Activated CD8-positive, alpha-beta memory T cell treated with anti-CD3 and anti-CD28 coated beads, Interleukin-2, amount 50 U/mL, for 4 hours (primary cell): ENCODE measurements at places on chromosomes 2 and 18.

GRCh38 chr18:57921708-57922107 is 118.6 kb upstream of the ATP8B1 start:
- no peak for DNase-seq

- DNase-seq: no peak
Observed at GRCh38 chr2:11697103-11697871, 27.3 kb upstream of the NTSR2 start.

GRCh38 chr2:239881031-239881471 is 144.1 kb downstream of the NDUFA10 start:
- no peak for DNase-seq

DNA sequence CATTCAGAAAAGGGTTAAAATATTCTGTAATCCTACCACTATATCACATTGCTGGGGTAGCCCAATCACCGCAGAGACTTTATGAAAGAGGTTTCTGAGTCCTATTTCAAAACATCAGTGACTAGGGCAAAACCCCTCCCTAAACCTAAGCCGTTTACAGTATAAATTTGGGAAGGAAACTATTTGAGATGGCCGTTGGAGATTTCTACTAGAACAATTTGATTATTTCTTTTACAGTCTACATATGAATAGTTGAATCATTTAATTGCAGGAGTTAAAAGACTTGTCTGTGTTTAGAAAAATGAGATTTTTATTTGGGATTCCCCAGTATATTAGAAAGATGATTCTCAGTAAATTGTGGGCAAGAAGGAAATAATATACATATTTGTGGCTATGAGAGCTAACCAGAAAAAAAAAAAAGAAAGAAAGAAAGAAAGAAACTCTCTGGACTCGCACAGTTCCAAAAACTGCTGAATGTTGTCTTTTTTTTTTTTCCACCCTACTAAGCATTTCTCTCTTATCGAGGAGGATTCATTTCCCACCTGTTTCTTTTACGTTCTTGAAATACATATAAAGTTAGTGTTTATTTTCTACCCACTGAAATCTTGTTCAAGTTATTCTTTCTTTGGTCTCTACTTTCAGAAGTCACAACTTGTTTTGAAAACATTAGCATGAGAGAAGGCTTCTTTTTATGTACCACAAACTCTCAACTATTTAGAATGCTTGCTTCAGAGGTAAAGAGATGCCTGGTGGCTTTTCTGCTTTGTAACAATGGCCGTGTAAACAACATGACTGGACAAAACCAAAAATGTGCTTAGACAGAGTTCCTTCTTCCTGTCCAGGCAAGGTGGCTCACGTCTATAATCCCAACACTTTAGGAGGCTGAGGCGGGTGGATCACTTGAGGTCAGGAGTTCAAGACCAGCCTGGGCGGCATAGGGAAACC is 65.9 kb downstream of the BCL2 start:
- no peak for DNase-seq

GRCh38 chr2:241804326-241805229 is 4.4 kb upstream of the NEU4 start:
- DNase-seq: peak; percentile 27

- no peak for DNase-seq
Observed at GRCh38 chr18:13435586-13436333, 217.2 kb downstream of the LDLRAD4 start.

DNA sequence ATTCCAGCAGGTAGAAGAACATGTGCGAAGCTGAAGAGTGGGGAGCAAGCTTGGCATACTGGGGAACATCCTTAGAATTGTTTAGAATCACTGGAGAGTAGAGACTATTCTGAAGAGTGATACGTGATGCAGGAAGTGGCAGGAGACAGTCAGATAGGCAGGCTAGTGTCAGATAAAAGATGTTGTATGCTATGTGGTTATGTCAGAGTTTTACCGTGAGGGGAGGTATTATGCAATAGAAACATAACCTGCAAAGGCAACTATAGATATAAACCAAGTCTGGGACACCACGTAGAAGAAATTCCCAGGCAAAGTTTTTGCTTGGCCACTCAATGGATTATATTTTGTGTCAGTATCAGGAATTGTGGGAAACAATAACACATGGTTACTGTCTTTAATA is 62.0 kb upstream of the ZSWIM2 start:
- no peak for DNase-seq

- DNase-seq: no peak
Observed at GRCh38 chr2:69166812-69167468, 154.0 kb downstream of the ANTXR1 start.

DNA sequence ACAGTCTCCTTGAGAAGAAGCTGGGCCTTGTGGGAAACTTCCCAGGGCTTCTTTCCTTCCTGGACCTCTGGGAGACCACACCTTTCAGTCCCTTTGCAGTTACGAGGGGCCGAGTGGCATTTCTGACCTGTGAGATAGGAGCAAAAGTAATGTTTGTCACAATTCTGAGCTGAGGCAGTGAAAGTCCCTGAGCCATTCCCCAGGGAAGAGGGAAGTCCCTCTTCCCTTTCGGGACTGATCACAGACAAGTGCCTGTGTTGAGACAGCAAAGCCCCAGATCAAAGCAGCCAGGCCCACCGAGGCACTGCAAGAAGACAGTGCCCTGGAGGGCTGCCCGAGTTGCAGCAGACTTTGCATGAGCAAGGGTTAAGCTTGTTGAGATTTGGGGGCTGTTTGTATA is 41.9 kb downstream of the RHOB start:
- no peak for DNase-seq

- no peak for DNase-seq
Observed at GRCh38 chr2:36663851-36664695, 32.4 kb upstream of the VIT start.

DNA sequence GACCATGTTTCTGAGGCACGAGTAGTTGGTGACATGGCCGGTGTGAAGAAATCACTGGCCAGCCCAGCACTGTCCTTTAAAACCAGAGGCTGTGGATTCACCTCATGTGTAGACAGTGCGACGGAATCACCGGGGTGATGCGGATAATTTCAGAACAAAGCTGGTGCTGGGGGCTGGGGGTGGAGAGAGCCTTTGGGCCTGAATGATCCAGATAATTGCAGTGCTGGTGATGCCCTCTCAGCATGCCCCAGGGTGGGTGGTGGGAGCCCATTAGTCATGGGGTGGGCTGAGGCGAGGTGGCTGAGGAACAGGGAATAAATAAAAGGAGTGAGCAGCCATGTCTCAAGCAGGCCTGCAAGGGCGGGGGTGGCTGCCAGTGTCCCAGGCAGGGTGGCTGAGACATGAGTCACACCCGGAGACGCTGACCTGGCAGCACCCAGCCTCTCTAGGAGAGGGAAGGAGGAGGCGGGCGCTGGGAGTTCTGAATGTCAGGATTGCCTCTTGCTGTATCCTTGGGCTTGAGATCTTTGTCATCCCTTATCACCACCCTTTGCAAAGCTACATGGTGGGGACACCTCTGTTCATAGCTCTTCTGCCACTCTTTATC is 151.1 kb upstream of the MSH6 start:
- no peak for DNase-seq

DNA sequence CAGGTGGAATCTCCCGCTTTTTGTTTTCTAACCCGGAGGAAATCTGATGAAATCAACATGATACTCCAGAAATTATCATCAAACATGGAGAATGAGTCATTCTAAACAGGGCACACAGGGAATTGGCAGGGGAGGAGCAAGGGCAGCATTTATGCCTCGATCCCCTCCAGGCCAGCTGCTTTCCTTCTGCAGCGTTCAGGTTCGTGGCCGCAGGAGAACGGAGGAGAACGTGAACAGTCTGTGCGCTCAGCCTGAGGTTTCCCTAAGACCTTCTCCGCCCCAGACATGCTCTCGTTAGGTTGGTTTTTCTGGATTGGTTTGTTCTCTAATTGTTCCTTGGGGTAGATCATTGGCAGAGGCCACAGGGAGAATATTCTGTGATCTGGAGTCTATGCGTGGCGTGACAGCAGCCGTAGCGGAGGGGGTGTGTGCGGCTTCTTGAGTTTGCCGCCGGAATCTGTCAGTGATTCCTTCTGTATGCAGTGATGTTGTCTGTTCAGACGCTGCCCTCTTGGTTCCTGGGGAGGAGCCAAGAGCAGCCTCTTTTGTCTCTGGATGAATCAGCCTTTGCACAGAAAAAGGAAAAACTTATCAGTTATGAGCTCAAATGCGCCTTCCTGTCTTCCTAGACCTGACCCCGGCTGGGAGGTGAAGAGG is 75.9 kb downstream of the SH3BP4 start:
- DNase-seq: no peak

- DNase-seq: no peak
Observed at GRCh38 chr2:235981631-235982030, 186.6 kb downstream of the GBX2 start.

GRCh38 chr2:37343537-37344434 is 644 bp upstream of the QPCT start:
- DNase-seq: no peak

GRCh38 chr18:57404345-57404744 is 30.8 kb upstream of the ONECUT2 start:
- no peak for DNase-seq

GRCh38 chr2:53519918-53520841 is 247.4 kb upstream of the CHAC2 start:
- no peak for DNase-seq

DNA sequence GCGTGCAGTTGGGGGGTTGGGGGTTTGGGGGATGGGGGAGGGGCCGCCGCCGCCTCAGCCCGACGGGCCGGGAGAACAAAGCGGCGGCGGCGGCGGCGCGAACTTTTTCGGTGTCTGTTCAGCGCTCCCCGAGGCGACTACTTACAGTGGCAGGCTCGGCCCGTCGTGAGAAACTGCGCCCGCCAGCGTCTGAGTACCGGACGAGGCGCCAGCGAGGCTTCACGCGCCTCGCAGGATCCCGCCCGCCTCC is 172 bp downstream of the PRKD3 start:
- peak; percentile 72 for DNase-seq

DNA sequence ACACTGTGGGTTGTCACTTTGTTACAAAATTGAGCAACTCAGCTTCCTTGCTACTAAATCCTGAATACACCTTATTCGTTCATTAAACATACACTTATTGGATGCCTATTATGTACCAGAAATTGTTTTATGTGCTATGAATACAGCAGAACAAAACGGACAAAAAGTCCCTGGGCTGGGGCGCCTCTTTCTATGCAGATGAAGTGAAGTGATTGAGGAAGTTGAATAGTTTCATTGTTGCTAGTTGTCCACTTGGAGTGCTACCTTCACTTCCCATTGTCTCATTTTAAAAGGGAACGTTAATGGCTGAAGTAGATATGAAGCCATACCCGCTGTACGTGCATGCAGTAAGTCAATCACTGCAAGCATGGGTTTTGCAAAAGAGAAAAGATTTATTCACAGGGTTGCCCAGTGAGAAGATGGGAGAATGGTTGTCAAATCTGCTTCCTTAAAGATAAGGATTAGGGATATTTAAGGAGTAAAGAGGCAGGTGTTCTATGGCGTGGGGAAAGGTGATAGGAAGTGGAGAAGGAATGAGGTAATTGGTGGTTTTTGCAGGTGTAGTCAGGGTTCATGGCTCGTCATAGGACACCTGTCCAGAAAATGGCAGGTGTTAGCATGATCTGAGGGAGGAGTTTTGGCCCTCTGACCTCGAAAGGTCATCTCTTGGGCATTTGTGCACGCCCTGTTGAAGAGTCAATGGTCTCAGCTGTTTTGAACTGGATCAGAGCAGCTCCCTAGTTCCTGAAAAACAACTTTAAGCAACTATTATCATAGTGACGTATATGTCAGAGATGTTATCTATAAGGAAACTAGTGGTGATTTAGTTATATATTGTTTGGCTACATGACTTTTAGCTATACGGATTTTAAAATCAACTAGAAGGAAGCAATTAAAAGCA is 23.5 kb downstream of the TRPM8 start:
- no peak for DNase-seq

GRCh38 chr18:3305354-3305762 is 43.4 kb downstream of the MYL12B start:
- no peak for DNase-seq

GRCh38 chr18:62388855-62389760 is 64.0 kb downstream of the TNFRSF11A start:
- DNase-seq: no peak

GRCh38 chr2:241692448-241692847 is 5.8 kb upstream of the DTYMK start:
- no peak for DNase-seq

- no peak for DNase-seq
Observed at GRCh38 chr2:121356058-121356640, 71.1 kb upstream of the TFCP2L1 start.

DNA sequence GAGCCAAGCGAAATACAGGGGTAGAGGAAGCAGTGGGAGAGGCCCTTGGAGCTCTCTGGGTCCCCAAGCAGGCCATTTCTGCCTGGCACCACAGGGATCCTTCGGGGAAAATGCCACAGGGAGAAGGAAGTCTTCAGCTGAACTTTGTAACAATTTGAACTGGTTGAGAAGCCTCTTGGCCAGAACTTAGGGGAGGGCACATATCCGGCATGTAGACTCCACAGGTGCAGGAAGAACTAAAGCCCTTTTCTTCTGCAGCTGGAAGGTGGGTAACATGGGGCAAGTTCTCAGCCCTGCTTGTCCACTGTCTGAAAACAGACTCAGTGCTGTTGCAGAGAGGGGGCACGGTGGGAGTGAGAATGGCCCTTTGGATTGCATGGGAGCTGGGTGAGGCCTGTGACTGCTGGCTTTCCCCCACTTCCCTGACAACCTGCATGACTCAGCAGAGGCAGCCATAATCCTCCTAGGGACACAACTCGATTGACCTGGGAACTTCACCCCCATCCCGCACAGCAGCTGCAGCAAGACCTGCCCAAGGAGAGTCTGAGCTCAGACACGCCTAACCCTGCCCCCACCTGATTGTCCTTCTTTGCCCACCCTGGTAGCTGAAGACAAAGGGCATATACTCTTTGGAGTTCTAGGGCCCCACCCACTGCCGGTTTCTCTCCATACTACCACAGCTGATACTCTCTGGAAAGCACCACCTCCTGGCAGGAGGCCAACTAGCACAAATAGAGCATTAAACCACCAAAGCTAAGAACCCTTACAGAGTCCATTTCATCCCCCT is 101.6 kb upstream of the FAM136A start:
- no peak for DNase-seq

DNA sequence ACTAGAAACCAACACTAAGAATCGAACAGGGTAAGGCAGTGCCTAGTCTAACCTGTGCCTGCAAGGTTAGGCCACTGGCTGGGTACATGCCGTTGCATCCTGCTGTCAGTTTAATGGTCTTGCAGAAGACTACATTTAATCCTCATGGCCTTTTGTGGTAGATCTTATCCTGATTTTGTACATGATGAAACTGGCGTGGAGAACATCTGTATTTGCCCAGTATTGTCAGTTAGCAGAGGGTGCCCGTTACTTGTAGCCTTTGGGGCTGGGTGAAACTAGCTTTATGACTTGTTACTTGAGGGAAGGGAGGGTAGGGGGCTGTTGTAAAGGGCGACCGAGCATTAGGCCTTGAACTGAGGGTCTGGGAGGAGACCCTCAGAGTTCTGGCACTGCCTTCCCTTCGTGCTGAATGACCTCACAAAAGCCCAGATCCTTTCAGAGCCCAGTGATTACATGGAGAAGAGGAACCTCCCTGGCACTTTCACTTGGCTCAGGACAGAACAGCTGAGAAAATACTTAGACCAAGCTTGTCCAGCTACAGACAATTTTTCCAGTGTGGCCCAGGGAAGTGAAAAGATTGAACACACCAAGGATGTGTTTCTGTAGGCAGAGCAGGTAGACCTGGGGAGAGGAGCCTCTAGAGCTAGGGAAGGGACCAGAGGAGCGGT is 19.5 kb downstream of the SLC20A1 start:
- DNase-seq: no peak
